ENCODE measurements at places on chromosomes 5 and 9.

- DNase-seq, result no peak
These were observed 70.0 kb upstream of the ZSWIM6 start for GRCh38 chr5:61262080-61262479.

- no peak for DNase-seq
These were observed 165.7 kb downstream of the MPDZ start for GRCh38 chr9:13113751-13114150.

DNA sequence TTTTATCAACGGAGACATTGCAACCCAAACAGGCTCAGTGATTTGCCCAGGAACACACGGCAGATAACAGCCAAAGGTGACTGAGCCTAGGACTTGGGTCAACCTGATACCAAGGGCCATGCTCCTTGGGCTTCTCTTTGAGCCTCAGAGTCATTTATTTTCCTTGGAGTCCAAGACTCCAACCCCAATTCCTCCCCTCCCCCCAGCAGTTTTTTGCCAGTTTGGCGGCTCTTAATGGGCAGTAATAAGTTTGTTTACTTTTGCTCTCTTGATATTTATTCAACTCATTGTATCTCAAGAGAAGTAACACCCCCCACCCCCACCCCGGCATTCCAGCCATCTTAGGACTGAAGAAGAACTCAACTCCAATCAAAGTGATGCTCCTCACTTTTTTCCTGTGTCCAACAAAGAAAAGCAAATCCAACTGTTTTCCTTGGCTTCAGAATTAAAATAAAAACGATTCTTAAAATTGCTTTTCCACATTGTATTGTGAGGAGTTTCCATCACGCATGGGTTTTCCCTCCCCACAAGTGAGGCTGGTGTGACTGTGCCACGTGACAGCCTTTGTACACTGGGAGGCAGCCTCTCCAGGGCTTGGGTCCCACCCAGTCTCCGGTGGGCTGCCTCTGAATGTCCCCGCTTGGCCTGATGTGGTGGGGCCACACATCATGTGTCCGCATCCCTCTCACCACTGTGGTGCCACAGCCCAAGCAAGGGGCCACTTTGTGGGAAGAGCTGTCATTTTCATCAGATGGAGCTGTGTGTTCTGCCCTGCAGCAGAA, 9.1 kb downstream of the ANGPTL2 start:
- no peak for DNase-seq

DNA sequence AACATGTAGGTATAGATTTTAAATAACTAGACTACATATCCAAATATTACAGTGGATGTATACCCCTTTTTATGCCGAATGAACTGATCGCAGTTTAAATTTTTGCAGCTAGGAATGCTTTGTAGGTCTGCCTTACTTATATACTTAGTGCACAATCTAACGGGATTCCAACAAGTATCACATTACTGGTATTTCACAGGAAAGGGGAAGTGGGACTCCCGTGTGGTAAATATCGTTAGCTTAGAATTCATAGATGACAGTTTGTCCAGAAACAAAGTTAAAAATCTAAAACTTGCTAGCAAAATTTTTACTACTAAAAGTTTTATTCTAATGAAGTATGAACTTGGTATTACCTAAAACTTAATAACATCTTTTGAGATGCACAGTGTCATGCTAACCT, 193.5 kb upstream of the TLX3 start:
- DNase-seq, result no peak

GRCh38 chr5:179181988-179182387, 121.8 kb downstream of the ZNF354C start:
- DNase-seq, result no peak

GRCh38 chr5:38420691-38421390, 135.6 kb downstream of the LIFR start:
- DNase-seq, result peak; percentile 46

DNA sequence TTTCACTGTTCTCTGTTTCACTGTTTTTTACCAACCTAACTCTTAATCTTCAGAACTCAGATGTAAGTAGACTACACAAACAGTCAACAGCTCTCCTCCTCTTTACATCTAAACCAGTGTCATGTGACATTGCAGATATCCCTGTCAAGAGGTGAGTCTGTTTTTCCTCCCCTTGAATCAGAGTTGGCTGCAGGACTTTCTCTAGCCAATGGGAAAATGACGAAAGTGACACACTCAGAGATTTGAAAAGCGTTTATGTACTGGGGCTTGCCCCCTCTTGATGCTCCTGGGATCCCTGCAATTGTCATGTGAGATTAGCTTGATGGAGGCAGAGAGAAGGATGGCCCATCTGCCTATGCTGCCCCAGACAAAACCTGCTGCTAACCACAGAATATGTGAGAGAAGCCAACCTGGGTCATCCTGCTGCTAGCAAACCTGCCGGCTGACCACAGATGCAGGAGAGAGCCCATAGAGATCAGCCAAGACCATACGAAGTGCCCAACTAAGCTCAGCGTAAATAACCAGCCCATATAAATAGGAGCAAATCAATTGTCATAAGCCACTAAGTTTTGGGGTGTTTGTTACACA, 111.1 kb downstream of the ASTN2 start:
- no peak for DNase-seq

DNA sequence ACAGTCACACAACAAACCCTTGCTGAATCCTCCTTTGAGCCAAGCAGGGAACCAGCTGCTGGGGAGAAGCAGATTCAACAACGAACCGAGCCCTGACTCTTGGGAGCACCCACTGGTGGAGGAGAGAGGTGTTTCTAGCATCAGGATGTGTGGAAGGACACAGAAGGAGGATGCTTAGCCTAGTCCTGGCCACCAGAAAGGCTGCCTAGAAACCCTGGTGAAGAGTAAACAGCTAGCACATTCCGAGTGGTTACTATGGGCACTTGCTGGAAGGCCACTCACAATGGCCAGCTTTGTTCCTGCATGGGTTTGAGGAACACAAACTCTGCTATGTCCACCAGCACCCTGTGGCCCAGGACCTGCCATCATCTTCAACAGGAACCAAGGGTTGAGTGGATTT, 1.8 kb downstream of the TIFAB start:
- DNase-seq, result no peak

- no peak for DNase-seq
These were observed 90.9 kb upstream of the COX7C start for GRCh38 chr5:86526811-86527348.

DNA sequence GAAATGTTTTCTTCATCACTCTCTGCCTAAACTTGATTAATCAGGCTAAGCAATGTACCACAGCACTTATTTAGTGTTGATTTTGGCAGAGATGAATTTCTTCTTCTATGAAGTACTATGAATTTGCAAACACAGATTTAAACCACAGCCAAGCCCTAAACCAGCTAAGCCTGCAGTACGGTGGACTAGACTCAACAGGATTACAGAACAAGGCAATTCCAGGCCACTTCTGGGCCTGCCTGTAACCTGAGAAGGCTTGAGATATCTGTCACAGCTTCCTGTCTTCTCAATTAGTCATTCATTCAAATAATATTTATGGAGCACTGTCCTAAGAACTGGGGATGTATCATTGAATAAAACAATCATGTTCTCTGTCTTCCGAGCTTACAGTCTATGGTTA, 32.4 kb upstream of the CAST start:
- DNase-seq, result no peak

DNA sequence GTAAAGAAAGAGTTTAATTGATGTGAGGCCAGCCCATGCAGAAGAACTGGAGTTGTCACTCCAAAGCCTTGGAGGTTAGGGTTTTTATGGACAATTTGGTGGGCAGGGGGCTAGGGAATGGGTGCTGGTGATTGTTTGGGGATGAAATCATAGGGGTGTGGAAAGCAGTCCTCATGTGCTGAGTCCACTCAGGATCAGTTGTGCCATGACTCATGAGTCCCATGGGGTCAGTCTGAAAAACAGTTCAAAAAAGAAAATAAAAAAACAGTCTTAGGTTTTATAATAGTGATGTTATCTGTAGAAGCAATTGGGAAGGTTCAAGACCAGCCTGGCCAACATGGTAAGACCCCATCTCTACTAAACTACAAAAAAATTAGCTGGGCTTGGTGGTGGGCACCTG, 162.3 kb downstream of the KDM4C start:
- no peak for DNase-seq

DNA sequence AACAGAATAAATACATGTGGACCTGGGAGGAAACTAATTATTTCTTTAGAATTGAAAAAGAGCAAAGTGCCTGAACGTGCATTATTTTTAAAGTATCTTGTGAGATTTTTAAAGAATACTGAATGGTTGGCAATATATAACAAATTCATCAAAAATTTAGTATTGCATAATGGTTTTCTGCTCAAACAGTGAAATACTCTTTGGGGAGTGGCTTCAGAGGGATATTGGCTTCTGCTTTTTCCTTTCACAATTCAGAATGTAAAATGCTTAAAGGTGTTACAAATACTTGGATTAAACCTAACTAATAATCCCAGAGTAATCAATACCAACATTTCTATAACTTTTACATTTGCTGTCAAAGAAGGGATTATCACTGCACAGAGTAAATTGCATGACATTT, 379.3 kb upstream of the CHD1 start:
- no peak for DNase-seq

DNA sequence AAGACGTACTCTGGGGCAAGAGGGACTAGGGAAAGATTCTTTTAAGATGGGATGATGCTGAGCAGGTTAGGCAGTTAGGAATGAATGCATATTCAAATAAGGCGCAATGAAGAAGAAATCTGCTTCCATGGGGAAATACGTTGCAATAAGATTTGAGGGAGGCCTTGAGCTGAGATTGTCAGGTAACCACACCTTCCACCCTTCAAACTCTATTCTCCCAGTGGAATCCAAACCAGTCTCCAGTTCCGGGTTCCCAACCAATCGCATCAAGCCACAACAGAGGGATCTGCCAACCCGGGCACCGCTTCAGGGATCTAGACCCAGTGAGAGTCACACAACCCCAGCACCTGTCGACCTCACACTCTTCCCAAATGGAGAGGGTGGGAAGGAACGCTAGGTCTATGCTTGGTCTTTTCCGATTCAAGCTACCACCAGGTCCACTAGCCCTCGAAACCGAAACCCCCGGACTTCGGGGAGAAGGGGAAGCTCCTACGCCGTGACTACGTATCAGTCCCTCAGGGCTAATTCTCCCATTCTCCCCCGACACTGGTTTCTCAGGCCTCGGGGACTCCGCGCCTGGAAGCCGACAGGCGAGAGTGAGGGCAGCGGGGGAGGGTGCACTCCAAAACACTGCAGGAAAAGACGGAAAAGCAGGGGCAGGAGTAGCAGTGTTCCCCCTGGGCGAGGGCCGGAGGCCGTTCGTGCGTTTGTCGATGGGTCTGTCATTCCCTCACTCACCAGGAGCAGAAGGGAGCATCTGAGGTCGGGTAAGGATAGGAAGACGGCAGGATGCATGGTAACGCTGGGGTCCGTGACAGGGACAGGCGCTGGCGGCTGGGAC, 534 bp downstream of the ERP44 start:
- peak; percentile 61 for DNase-seq

DNA sequence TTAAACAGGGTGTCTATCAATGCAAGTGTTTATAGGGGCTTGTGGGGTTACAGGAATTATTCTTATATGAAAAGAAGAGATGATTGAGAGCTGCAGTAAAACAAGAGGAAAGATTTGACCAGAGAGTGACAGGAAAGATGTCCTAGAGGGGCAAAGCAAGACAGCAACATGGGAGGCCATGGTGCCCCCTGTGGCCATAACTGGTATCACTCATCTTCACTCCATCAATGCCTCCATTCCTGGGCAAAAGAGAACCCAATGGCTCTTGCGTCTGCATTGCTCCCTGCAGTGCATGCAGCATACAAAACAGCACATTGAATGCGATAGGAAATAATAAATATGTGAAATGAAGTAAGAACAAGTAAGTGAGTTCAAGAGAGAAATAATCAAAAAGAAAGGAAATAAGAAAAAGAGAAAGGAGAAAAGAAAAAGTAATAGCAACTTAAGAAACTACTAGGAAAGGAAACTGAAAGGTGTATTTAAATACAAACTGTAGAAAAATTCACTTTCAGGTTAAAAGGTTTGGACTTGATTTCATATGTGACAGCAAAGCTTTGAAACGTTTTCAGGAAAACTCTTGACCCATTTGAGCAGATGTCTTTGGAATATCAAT, 206.6 kb downstream of the SEMA5A start:
- no peak for DNase-seq

GRCh38 chr9:27633764-27634163, 60.5 kb upstream of the C9orf72 start:
- DNase-seq, result no peak

- DNase-seq, result no peak
These were observed 629.0 kb upstream of the PTPRD start for GRCh38 chr9:11241779-11242178.

GRCh38 chr5:106877881-106878280, 792.9 kb downstream of the EFNA5 start:
- no peak for DNase-seq

DNA sequence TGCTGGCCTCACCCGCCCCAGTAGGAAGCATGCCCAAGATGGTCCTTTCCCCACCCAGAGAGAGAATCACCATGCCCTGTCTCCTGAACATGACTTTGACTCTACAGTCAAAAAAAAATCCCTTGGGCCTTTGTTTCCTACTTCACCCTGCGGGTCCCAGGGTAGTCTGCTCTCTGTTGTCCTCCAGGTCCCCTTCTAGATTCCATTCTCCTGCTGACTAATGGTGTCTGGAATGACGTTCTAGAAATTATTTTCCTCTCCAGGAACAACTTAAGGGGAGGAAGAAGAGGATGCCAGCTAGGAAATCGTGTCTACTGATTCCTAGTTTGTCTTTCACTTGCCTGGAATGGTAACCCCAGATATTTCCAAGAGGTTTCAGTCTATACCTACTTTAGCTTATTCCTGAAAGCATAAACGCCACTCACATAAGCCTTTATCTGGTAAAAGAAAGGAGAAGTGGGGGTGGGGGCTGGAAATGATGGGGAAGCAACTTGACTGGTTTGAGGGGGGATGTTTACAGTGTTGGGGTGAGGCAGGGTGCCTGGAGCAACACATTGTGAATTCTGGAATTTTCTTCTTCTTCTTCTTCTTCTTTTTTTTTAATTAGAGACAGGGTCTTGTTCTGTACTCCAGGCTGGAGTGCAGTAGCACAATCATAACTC, 93.9 kb downstream of the SNX18 start:
- DNase-seq, result no peak

- DNase-seq, result no peak
These were observed 60.0 kb upstream of the RARS1 start for GRCh38 chr5:168426007-168426863.

DNA sequence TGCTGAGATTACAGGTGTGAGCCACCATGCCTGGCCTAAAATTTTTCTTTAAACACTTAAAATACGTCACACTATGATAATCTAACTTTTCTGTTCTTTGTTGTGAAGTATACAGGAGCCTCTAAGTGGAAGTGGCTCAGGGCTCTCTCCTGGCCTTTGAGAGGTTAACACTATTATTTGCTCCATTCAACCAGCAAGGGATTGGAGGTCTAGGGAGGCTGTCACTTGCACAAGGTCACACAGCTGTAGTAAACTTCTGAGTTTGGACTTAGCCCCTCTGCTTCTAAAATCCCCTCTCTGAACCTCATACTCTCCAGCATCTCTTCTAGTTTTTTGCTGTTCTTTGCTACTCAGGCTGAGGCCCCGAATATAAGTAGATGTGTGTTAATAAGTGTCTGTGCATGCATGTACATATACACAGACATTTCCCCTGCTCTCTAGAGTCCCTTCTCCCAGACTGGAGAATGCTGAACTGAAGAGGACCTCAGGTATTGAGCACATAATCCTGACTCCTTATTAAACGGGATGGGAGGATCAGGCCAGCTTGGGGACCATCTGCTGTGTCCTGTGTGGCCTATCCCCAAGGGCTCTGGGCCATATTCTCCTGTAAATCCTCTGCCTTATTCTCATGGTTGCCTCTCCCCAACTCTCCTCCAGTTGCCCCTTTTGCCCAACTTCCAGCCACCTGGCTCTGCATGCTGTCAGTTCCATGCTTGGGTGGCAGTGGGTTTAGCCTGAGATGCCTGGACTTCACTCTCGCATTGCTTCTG, 87.0 kb upstream of the SPRY4 start:
- no peak for DNase-seq
